ENCODE measurements at places on chromosomes 4 and X.

GRCh38 chrX:112819813-112820212 lies 20.8 kb downstream of the AMOT start:
- DNase-seq: no peak

DNA sequence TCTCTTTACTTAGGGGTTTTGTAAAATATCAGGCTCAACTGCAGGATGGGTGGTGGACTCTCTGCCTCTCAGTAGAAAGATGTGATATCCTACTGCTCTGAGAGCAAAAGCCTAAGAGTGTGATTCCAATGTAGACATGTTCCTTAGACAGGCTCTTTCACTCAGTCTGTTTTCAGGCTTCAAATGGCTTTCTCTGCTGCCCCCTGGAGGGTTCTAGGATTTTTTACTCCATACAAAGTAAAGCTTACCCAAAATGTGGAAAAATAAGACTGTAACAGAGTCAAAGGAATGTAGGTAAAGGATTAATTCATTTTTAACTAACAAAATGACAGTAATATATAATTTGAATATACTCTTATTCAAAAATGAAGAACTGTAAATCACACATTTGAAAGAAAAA lies 32.1 kb downstream of the ZGRF1 start:
- DNase-seq: no peak

DNA sequence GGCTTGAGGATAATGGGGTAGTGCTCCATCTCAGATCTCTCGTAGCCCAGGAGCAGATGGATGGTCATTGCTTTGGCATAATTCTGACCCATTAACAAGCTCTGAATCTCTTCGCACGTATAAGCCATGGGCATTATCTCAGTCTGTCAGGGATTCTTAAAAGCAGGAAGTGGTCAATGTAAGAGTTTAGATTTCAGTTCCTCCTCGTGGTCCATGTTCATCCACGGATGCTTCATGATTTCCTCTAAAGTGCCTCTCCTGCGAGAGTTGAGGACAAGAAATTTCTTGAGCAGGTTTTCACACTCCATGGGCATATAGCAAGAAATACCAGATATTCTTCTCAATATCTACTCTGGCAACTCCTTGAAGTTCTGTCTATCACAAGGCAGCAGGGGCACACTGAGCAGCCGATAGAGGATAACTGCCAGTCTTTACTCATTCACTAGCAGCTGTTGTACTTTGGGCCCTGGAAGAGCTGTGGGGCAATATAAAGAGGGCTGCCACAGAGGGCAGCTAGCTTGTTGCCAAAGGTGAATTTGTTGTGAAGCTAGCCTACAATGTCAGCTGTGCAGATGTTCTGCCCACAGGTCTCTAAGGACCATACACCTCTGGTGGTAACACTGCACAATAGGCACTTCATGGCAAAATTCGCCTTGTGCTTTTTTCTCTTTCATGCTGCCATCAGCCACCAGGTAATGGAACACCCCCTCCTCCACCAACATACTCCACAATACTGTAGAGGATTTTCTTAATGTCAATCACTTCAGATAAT lies 52.0 kb upstream of the WDR17 start:
- no peak for DNase-seq

GRCh38 chrX:437661-438390 lies 51.1 kb upstream of the PPP2R3B start:
- no peak for DNase-seq

- no peak for DNase-seq
Observed at GRCh38 chrX:25810202-25810601, 327.9 kb upstream of the MAGEB18 start.

DNA sequence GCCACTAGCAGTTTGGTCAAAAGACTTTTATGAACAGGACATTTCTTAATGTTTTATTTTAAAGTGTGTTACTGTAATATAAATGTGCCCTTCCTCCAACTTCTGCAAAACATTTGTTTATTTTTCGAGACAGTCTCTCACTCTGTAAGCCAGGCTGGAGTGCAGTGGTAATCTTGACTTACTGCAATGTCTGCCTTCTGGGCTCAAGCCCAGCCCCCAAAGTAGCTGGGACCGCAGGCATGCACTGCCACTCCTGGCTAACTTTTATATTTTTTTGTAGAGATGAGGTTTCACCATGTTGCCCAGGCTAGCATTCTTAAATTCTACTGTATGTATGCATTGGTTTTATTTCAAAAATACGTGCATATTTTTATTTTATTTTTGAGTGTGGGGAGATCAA lies 1201.9 kb downstream of the STIM2 start:
- no peak for DNase-seq

GRCh38 chr4:25575611-25576010 lies 80.0 kb upstream of the SLC34A2 start:
- DNase-seq: no peak

DNA sequence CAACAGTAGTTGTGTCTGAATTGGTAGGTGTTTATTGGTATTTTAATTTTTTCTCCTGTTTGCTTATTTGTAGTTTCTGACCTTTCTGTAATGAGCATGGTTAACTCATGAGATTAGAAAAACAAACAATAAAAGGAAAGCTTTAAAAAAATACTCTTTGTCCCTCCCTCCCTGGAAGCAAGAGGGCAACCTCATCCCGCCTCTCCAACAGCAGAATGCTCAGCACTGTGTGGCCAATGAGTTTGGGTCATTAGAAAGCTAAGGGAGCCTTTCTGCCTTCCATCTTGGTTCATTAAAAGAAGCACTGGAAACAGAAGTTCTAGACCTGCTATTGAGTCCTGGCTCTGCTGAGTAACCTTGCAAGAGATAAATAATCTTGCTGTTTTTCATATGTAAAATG lies 33.9 kb downstream of the TRPC5 start:
- DNase-seq: no peak

Measured in NCI-H774 (cell line).